ENCODE measurements at places on chromosomes 11 and 22.
A peak's percentile ranks its signal among the peaks of the same experiment; 100 is the strongest.

- no peak for DNase-seq
Observed at GRCh38 chr22:44783581-44783980, 31.2 kb downstream of the ARHGAP8 start.

- DNase-seq = no peak
Observed at GRCh38 chr11:42145311-42145710, 685.9 kb upstream of the LRRC4C start.

- DNase-seq = no peak
Observed at GRCh38 chr11:72228844-72229231, 4.3 kb downstream of the INPPL1 start.

- no peak for DNase-seq
Observed at GRCh38 chr22:31681349-31682345, 19.6 kb upstream of the PISD start.

- no peak for DNase-seq
Observed at GRCh38 chr11:44671234-44671633, 55.5 kb upstream of the TSPAN18 start.

- no peak for DNase-seq
Observed at GRCh38 chr22:40204321-40205116, 26.8 kb downstream of the TNRC6B start.

DNA sequence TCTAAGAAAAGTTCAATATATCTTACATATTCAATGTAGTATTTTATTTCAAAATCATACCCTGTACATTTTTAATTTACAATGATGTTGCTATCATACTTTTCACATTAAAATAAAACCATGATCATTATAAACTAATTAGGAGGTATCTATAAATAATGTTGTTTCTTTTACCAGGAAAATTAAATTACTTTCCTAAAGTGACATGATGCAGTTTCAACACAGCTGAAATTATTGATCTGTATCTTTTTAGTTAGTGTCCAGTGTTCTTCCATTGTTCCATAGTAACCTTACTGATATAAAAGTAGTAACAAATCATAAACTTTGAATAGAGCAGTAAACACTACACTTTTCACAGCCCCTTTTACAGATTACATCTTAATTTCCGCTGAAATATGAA lies 29.7 kb downstream of the GRIA4 start:
- DNase-seq = no peak

DNA sequence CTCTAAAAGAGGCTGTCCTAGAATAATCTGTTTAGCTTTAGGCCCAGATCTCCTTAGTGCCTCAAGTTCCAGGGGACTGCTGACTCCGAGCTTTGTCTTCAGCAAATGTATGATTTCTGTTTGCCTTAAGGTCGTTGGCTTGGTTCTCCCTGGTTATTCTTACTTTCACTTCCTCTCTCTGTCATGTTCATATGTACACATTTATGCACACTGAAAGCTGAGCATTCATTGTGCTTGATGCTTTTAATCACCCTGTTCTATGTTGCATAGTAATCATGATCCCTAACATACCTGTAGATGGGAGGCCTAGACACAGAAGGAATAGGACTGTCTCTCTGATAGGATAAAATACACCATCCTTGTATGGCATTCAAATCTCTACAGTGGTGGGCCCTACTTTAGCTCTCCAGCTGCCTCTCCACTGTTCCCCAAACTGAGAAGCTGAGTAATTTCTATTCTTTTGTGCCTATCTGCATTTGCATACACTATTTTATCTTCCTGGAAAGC lies 7.2 kb downstream of the PPFIBP2 start:
- DNase-seq = no peak

DNA sequence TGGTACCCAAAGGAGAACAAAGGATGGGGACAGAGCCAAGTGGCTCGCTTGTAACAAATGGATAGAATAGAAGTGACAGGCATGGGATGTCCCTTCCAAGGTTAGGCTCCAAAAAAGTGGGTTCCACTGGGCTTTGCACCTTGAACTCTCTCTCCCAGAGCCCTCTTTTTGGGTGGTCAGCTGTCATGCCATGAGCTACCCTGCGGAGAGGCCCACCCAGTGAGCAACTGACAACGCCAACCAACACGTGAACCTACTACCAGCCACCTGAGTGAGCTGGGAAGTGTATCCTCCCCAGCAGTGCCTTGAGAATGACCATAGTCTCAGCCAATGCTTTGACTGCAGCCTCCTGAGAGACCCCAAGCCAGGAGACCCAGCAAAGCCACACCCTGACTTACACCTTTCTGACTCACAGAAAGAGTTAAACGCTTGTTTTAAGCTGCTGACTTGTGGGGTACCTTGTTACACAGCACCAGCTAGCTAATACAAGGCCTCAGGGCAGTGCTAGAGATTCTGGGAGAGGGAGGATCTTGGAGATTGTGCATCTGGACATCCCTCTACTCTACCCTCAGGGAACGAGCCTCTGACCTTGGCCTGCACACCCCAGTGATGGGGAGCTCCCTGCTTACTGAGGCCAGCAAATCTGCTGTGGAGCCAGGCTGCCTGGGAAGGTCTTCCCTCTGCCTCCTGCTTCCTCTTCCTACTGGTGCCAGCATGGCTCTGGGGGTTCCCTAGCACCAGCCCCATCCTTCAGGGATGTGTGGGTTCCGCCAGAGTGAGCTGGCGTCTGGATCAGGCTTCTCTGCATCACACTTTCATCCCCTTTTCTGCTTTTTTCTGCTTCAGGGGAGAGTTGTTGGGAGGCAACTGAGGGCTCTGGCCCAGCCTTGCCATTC lies 29.1 kb upstream of the RFPL3 start:
- DNase-seq = no peak

- DNase-seq = no peak
Observed at GRCh38 chr11:9130297-9130696, 38.9 kb upstream of the SCUBE2 start.

- no peak for DNase-seq
Observed at GRCh38 chr11:65014726-65015227, 817 bp downstream of the ARL2 start.

GRCh38 chr22:42933485-42934091 lies 76.5 kb upstream of the ARFGAP3 start:
- peak; percentile 52 for DNase-seq

DNA sequence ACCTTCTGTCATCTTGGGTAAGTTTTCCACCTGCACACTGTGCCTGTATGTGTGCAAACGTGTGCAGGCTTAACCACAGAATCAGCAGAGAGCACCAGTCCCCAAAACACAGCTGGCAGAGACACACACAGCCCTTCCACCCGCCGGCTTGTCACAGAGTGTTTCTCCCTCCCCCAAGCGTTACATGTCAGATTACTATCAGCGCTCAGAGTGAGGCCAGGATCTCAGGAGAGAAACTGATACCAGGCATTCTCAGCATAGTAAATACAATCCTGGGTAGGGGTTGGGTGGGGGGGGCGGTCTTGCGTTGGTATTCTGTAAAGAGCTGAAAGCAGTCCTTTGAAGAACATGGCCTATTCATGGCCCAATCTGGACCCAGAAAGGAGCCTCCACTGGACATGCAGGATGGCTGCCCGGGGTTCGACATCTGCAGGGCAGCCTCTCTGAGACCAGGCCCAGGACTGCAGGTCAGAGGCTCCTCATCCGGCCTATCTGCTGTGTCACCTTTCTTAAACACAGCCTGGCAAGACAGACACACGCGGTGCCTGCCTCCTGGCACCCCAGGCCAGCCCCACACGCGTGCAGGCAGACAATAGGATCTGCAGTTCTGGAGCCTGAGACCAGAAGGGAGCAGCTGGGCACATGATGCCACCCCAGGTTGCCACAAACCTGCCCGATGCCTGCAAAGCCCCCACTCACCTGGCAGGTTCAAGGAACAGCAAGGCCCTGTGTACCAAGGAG lies 1.7 kb downstream of the OSBPL5 start:
- DNase-seq = no peak

DNA sequence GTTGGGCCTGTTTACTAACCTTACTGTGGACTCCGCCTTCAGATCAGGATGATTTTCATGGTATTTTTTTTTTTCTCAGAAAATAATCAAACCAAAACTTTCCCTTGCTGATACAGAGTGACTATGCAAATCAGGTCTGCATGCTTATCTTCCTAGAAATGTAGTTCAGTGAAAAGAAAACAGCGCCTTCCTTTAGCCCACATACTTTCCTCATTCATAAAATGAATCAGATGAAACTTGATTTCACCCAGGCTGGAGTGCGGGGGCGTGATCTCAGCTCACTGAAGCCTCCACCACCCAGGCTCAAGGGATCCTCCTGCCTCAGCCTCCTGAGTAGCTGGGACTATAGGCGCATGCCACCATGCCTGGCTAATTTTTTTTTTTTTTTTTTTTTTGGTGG lies 26.0 kb downstream of the ZNRF3 start:
- DNase-seq = peak; percentile 89

DNA sequence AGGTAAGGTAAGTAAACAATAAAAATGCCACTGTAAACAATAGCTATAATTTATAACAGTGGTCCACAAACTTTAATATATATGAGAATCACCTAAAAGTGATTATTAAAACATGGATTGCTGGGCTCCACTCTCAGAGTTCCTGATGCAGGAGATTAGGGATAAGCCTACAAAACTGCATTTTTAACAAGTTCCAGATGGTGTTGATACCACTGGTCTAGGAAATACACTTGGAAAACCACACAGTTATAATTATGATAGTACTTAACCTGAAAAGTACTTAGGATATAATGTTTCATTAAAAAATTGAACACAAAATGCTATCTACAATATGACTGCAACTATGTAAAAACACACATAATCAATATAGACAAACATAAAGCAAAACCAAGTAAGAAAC lies 20.4 kb downstream of the FCHSD2 start:
- DNase-seq = no peak

Data from activated CD4-positive, alpha-beta memory T cell treated with anti-CD3 and anti-CD28 coated beads for 36 hours (primary cell).